AG04449 (cell line): ENCODE measurements at places on chromosomes 5 and 9.

DNA sequence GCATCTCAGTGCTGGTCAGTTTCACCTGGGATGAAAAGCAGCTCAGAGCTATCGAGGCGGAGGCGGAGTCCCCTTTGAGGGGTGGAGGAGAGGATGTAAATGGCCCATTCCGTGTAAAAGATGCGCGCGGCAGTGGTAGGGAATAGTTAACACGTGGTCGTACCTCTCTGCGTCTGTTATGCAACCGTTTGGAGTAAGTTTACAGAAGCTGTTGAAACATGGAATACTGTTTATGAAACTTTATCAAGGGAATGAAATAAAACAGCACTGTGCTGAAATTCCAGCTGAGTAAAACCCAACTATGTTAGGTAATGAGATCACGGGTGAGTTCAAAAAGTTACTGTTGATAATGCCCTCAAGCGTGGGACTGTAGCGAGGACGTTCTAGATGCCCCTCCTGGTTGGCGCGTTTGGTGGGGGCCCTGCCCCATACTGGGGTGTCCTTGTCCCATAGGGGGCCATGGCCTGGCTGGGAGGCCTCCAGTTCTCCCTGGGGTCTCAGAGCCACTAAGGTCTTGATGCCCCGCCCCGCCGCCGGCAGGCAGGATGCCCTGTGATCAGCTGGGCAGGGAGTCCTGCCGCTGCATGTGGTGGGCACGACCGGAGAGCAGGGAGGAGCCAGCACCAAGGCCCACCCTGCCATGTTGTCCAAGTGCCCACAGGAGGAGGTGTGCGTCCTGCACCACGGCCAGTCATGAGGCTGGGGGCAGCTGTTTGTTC lies 90.9 kb downstream of the COL5A1 start:
- no peak for DNase-seq

DNA sequence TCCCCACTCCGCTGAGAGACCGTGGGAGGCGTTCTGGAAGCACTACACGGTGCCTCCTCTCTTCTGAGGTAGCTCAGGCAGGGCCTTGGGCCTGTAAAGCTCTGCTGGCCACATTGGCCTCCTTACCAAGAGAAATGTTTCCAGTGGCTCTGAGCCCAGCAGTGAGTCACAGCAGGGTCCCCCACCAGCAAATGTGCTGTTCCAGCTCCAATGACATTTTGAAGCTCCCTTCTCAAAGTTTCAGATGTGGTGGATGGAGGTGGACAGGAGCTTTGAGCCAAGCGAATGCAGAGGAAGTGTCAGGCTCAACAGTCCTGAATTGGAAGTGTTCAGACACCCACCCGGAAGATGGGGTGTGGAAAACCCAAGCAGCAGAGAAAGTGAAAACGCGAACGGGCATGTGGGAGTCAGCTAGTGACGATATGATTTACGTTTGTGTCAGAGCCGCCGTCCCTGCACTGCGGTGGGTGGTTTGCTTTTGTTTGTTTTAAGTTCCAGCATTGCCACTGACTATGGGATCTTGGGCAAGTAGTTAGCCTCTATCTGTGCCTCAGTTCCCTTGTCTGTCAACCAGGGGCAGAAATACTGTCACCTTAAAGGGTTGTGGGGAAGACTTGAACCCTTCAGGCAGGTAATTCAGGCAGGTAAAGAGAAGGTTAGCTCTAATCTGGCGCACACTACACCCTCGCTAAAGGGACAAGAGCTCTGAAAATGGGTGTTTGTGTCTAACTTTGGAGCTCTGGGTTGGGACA lies 38.2 kb downstream of the C5orf15 start:
- peak; percentile 19 for DNase-seq

DNA sequence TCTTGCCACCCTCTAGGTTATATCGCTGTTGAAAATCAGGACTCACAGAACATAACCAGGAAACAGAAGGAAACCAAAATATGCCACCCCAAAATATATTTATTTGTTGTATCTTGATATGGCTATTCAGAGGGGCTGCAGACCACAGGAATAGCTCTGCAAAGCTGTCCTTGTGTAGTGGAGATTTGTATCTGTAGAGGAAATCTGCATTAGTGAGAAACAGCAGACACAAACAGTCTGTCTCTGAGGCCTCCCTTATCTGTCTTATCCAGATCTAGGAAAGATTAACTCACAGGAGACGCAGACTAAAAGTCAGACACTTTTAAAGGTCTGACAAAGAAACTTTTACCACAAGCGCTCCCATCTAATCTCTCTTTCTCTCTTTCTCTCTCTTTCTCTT lies 54.1 kb upstream of the CEMIP2 start:
- no peak for DNase-seq

GRCh38 chr9:127875306-127875966 lies 2.0 kb downstream of the AK1 start:
- DNase-seq: no peak

- no peak for DNase-seq
Measured at GRCh38 chr5:81630684-81631083, 120.2 kb downstream of the SSBP2 start.

- no peak for DNase-seq
Measured at GRCh38 chr5:6377582-6377904, 804 bp downstream of the MED10 start.

- DNase-seq: no peak
Measured at GRCh38 chr9:134716067-134716466, 74.5 kb downstream of the COL5A1 start.

DNA sequence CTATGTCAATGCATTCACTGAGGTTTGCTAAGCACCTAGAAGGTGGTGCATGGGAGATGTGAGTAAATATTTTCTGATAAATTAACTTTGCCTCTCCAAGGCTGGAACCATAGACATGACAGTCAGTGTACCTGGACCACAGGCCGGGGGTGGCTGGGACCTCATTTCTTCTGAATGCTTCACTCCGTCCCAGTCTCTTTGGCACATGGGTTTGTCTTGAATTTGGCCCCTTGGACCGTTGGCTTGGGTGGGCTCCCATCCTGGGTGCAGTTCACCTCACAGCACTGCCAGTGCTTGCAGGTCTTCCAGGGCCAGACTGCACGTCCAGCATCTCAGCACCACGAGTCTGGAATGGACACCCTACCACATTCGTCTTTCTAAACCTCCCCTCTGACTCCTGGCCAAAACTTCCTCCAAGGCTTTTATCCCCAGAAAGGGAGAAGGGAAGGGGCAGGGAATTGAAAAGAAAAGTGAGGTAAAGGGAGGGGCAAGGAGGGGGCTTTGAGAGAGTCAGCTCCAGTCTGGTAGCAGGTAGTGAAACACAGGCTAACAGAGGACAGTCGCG lies 267.8 kb downstream of the MED10 start:
- no peak for DNase-seq

- DNase-seq: no peak
Measured at GRCh38 chr5:34526682-34527305, 129.3 kb upstream of the RAI14 start.

DNA sequence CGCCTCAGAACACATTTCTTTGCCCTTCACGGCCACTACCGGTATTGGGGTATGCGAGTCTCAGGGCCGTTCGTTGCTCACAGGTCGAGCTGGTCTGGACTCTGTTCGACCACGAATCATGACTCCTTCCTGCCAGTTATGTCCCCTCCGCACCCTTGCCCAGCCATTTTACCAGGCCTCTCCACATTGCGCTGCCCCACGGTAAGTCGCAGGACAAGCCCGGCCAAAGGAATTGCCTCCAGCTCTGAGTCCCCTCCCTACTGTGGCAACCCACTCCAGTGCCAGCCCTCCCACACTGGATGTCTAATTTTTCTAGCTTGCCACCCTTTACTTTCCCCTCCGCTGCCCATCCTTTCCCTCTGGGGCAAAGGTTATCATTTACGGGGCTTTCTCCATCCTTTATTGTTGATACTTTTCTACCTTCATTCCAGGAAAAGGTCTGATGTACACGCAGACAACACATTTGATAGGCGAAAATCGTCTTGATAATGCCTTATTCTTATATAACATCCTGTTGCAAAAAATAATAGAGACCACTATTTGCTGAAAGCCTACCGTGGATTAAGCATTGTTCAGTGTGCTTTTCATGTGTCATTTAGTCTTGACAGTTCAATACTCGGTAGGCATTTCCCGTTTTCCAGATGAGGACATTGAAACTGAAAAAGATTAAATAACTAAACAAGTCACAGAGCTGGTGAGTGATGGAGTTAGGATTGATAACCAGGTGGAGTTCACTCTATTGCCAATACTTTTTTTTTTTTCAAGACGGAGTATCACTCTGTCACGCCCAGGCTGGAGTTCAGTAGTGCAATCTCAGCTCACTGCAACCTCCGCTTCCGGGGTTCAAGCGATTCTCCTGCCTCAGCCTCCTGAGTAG lies 958 bp upstream of the HSPA5 start:
- no peak for DNase-seq

DNA sequence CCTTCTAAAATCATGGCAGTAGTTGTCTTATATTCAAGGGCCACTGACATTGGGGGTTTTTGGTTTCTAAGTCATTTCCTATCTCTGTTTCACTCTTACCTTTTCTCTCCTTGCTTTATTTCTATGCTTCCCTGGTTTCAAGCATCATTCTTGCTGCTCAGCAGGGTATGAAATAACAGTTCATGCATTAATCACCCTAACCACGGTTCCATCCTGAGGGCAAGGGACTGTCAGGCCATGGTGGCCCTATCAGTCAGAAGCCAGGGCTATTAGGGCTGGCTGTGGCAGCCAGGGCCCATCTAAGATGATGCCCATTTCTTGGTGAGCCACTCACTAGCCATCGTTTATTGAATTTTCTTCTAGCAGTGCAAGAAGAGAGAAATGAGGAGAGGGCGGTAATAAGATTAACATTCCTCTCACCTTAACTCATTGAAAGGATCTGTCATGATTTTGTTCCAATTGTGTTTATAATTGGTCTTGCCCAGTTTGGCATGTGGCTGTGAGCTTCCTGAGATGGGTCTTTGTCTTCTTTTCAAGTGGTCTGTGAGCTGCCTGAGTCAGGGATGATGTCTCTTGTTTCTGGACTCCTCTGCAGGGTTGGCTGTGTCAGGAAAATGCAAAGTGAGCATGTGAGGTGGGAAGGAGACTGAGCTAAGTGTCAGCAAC lies 45.2 kb downstream of the CYSTM1 start:
- DNase-seq: no peak

DNA sequence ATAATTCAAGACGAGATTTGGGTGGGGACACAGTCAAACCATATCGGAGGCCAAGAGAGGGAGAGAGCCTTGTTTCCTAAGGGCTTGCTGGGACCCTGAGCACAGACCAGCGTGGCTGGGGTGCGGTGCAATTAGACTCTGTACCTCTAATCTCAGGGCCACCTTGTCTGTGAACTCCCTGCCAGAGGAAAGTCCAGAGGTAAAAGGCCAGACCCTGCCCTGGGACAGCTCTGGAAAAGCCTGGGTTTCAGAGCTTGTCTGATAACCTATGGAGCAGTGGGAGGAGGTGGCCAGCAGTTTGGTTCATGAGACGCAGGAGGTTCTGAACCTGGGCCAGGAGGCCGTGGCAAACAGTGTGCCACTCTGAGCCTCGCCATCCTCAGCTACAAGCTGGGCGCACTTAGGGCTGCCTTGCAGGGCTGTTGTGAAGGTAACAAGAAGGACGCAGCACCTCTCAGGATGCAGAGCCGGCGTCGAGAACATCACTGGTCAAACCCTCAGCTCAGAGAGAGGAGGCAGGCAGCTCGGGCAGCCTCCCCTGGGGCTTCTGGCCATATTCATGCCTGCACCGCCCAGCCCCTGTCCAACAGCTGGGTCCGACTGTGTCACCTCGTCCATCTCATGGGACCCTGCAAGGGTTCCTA lies 4.8 kb upstream of the DOLPP1 start:
- no peak for DNase-seq

DNA sequence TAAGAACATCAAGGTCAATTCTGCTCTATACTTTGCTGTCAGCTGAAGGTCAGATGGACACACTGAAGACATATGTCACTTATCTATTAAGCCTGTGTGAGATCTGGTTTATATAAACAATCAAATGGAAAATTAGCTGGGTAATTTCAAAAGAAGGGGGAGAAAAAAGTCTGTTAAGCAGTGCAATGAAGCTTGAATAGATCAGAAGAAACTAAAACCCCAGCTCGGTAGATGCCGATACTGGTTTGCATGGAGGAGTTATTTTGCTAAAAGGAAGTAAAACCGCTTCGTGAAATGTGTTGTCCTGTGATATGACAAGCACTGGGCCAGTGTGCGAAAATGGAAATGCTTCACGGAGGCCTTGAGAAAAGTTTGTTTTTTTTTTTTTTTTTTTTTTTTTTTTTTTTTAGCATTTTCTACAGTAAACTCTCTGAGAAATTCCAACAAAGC lies 148.8 kb downstream of the MEF2C start:
- no peak for DNase-seq

DNA sequence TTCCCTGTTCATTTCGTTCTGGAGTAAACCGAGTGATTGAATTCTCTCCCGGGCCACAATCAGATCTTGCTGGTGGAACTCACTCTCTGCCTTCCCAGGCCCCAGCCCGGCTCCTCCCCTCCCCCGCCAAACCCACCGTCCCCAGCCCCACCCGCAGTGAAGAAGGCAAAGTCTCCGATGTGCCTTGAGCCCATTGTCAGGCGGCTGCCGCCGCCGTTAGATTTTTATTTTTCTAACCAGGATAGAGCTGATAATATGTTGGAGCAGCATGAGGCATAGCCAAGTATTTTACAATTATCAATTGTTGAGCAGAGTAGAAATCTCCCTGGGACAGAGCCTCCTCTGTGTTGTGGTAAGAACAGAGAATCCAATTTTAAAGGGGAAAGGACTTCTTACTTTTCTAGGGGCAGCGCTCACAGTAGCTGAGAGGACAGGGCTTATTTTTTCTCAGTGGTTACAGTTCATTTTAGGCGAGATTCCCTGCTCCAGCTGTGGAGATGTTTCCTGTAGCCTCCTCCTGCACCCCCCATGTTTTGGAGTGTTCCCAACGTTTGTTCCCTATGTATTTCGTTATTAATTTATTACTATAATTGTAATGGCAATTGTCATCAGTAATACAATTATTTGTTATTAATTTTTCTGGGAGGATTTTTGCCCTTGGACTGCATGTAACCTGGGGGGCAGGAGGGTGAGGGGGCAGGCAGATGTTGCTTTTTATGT lies 1.3 kb downstream of the PSAT1 start:
- no peak for DNase-seq

- DNase-seq: no peak
Measured at GRCh38 chr9:137454597-137455358, 4.4 kb downstream of the NSMF start.

DNA sequence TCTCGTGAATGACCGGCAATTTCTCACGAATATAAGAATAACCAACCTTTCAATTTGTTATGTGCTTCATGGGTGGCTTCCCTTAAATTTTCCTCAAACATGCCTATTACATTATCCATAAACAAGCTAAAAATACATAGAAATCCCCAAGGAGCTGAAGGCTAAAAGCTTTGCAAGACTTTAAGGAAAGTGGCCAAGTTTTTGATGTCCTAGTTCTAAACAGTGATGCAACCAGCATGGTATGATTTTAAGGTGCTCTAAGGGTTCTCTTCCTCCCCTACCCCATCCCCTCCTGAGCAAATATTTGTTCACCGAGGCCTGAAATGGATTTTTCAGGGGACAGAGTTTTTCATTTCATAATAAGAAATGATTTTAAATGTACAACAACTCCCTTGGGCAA lies 79.8 kb downstream of the RGS7BP start:
- DNase-seq: no peak

DNA sequence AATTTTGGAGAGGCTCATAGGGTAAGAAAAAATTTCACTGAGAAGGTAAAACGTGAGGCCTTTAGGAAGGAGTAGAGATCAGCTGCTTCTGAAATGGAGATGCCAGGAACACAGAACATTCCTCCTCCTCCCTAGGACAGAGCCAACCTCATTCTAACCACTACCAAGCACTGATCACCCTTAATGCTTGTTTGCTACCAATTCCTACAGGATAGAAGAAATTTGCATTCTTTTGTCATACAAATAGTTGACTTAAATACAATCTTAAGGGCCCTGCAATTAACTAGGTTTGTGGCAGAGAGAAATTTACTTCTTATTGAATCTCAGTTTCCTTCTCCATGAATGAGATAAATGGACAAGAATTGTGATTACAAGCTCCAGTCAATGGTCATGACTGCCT lies 780.2 kb upstream of the WWC1 start:
- no peak for DNase-seq
